NCI-H524 (cell line): ENCODE measurements at places on chromosomes 2 and 18.

DNA sequence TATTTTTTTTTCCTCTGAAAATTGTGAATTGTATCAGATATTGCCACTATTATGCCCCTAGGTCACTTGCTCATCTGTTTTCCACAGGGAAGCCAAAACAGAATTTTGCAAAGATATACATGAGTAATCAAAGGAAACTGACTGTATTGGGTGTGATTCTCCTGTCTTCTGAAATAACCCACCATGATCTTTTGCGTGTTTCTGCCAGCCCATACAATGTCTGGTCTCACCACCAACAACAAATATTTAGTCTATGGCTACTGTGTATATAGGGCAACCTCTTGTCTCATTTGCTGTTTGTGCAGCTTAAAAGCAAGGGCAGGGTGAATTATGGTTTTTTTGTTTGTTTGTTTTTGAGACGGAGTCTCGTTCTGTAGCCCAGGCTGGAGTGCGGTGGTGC is 26.5 kb downstream of the EPAS1 start:
- DNase-seq = no peak

DNA sequence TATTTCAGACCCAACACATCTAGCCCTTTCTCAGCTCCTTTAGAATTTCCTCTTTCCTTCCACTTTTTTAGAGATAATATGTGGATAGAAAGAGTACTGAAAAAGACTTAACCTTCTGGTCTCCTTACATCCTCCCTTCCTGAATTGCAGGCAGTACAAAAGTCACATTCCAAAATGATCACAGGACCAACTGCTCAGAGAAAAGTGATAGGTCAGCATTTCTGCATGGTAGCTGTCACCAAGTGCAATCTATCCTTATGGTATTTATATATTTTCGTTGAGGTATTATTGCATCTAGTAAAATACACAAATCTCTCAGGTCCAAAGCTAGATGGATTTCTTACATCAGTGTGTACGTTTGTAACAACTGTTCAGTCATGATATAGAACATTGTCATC is 427.5 kb downstream of the LPIN1 start:
- DNase-seq = no peak

GRCh38 chr2:19987936-19988335 is 2.0 kb downstream of the WDR35 start:
- DNase-seq = no peak

DNA sequence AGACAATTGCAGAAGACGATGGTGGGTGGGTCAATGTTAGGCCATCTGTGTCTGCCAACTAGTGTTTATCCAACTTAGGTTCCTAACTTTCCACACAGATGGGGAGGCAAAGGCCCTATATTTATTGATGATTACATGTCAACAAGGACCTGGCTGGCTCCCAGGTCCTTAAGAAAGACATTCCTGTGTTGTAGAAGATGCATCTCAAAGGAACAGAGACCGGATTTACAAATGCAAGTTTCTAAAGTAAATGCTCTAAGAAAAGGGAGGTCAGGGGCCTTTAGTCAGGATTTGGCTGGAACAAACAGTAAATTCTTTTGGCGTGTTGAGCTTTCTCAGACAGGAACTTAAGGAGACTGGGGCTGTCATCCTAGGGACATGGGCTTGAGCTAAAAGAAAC is 175.0 kb downstream of the SH3BP4 start:
- DNase-seq = no peak
